ENCODE measurements at places on chromosomes 7 and 10.

DNA sequence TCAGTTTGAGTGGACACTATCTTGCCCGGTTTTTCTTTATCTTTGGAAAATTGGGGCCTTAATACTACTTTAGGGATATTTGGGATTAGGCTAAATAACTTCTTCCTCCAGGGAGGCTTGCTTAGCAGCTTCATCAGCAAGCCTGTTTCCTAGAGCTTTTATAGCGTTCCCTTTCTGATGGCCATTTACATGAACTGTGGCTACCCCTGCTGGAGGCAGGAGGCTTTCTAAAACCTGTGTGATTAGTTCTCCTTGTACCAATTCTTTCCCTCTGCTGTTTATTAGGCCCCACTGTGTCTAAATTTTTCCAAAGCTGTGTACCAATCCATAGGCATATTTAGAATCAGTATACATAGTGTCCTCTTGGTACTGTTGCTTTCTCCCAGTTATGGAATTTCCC is 61.7 kb upstream of the CNTNAP2 start:
- DNase-seq, result no peak

GRCh38 chr7:3277604-3278572 is 23.2 kb upstream of the SDK1 start:
- no peak for DNase-seq

DNA sequence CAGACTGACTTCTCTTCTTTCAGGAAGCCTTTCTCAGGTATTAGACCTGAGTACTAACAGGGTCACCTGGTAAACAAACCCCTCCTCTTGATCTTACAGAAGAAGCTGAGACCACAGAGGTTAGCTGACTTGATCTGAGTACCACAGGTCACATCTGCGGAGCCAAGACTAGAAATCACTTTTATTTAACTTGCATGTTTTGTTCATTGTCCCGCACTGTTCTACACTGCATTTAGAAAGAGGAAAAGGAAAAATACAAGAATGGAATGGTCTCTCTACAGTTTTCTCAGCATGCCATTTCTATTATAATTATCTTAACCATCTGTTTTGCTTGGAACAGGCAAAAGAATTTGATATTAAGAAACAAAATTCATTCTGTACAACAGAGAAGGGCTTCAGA is 245.6 kb upstream of the ETV1 start:
- no peak for DNase-seq

- DNase-seq, result peak; percentile 81
These were observed 1.1 kb downstream of the RRP12 start for GRCh38 chr10:97399843-97400545.

- DNase-seq, result no peak
These were observed 39.6 kb downstream of the ADAMTS14 start for GRCh38 chr10:70711911-70712310.

GRCh38 chr7:29567174-29567573 is 3.5 kb downstream of the PRR15 start:
- no peak for DNase-seq

DNA sequence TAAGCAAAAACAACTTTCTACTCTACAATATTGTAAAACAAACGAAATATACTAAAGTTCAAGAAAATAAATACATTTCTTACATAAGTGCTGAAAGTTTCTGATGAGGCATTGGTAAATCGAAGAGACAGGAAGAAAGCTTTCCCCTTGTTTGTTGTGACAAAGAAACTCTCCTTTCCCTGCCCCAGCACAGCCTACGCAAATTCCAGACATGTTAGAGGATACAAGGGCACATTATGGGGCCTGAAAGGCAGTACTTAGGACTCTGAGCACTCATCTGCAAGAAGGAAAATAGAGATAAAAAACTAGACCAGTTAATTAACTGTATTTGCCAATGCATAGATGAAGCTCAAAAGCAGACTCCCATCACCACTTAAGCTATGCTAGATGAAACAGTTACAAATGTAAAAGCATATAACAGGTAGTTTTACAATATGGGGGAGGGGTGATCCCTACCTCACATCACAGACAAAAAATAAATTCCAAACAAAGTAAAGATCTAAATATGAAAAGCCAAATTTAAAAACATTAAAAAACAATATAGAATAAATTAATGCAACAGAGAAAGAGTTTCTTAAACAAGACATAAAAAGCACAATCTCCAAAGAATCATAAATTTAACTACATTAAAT is 21.8 kb downstream of the ARHGAP19 start:
- no peak for DNase-seq
